ENCODE measurements at places on chromosomes 4 and X.

- no peak for DNase-seq
These were observed 6.8 kb downstream of the RBM47 start for GRCh38 chr4:40622913-40623312.

DNA sequence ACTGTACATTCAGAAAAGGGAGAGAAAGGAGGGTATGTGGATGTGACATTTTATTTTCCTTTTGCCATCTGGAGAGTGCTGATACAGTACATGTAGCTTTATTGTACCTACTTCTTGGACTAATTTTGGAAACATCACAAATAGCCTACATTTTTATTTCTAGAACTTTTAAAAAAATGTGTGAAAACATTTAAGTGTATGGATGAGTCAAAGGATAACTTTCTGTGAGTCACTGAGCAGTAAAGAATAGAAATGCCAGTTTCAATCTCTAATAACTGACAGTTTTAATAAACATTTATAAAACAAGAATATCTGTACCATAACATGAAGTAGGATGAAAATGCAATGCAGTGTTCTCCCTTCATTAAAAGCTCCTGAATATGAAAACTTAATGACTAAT lies 374.4 kb upstream of the NWD2 start:
- no peak for DNase-seq

DNA sequence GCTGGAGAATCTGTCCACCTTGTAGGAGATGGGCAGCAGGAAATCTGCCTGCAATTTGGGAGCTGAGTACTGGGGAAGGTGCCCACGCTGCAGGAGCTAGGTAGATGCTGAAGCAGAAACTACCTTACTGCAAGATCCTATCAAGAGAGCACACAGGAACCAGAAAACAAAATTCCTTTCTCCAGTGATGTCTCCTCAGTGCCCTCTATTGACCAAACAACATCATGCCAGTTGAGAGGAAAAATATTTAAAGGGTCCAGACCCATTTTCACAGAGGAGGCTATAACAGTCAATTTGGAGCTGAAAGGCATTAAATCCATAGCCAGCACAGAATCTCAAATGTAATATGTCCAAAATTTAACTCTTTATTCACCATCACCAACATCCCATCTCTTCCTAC lies 406.8 kb downstream of the SLITRK2 start:
- DNase-seq: no peak

- DNase-seq: no peak
These were observed 21.1 kb downstream of the RNF212 start for GRCh38 chr4:1092026-1092982.

DNA sequence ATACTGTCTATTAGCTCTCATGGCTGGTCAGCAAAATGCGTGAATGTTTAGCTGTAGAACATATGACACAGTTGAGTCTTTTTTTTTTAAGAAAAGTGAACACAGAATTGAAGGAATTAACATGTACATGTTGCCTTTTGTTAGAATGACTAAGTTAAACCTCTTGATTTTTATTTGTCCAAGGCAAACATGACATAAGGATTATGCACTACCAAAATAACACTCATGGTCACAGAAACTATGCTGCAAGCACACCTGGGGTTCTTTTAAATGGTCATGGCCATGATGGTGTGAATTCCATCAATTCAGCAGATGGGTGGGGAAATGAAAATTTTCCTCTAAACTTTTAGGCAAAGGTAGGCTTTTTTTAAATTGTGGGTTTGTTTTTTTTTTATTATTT lies 80.1 kb upstream of the CXCL13 start:
- no peak for DNase-seq

- DNase-seq: no peak
These were observed 2.7 kb downstream of the TCEANC start for GRCh38 chrX:13655674-13656073.

GRCh38 chr4:147139455-147140198 lies 194.0 kb upstream of the TTC29 start:
- DNase-seq: no peak

- DNase-seq: no peak
These were observed 154.2 kb upstream of the SPANXC start for GRCh38 chrX:141396536-141396935.

GRCh38 chr4:99324979-99325378 lies 3.8 kb upstream of the ADH1B start:
- DNase-seq: peak; percentile 47

- no peak for DNase-seq
These were observed 76.4 kb upstream of the F8A3 start for GRCh38 chrX:155534800-155535199.

DNA sequence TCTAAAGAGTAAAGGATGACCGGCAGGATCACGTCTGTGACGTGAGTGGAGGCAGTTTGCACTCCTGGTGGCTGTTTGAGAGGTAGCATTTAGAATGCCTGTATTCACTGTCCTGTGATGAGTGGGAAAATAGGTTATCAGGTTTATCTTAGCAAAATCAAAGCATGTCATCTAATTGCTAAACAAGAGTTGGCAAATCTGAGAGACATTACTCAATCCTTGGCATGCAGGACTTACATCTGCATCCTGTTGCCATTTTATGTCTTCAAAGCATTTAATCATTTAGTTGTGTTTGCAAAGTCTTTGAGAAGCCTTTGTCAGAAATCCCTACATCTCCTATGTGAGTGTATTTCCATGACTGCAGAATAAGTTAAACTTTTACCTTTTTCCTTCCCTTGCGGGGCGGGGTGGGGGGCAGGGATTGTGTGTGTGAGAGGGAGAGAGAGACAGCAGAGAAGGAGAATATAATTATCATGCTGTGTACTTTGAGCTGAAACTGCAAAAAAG lies 41.4 kb upstream of the MSANTD1 start:
- DNase-seq: no peak

DNA sequence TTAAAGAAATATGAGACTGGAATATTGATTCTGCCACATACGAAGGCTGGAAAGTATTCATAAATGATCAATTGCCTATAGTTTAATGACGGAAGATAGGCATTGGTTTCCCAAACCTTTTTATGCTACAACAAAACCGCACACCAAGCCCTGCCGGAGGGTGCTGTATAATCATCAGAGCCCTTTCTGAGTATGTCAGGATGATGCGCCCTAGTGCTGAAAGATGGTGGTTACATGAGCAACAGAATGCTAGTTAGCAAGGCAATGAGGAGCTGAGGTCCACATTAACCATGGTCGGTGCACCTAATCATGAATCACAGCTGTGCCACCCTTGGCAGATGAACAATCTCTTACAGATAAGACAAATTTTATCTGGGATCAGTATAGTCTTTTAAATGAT lies 491.1 kb downstream of the PACRGL start:
- DNase-seq: no peak

DNA sequence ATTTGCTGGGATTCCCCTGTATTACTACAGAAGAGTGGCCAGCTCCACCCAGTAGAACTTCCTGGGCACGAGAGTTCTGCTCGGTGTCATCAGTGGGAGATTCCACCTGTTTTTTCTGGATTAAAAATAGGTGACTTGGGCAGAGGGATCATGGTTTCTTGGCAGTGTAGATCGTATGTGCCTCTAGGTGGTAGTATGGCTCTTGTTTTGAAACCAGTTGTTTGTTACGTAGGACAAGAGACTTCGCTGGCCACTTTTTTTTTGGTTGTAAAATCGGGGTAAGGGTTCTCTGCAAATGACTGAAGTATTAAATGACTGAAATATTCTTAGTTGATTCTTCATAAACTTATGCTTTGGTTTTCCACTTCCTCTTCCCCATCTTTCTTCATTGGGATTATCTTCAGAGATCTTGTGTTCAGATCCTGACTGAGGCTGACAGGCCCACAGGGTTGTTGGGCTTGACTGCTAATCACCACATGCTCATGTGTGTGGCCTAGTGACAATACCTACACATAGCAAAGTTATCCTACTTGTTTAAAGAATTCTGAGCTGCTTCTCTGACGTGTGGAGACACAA lies 43.8 kb upstream of the WDR1 start:
- peak; percentile 24 for DNase-seq

DNA sequence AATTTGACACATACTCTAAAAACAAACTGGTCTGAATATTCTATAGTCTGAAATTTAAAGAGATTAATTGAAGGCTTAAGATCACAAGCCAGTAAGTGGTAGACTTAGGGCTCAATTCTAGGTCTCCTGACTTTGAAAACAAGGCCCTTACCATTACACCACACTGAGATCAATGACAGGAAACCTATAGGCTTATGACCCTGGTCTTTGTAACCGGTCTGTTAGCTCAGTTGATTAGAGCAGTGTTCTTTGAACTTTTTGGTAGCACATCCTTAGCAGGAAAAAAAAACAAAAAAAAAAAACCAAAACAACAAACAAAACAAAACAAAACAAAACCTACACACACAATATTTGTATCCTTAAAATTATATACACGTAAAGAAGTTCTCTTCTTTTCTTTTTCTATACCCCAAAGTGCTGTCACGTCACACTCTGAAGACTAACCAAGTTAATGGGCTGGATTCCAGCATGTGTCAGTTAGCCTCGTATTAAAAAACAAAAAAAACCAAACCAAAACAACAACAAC lies 55.4 kb downstream of the RPS6KA3 start:
- no peak for DNase-seq

- no peak for DNase-seq
These were observed 648 bp upstream of the SCD5 start for GRCh38 chr4:82799006-82799881.

GRCh38 chr4:6527259-6527658 lies 47.7 kb upstream of the MAN2B2 start:
- DNase-seq: no peak
